Esophagus squamous epithelium (tissue), 5 donors: ENCODE measurements at places on chromosomes 1 and 21.

GRCh38 chr1:86648255-86648654, 56.1 kb upstream of the SH3GLB1 start:
- no peaks in the 10 kb centered on the region for H3K4me1 ChIP-seq
- no peaks in the 10 kb centered on the region for H3K27me3 ChIP-seq
- H3K27ac ChIP-seq: no peak overlapping the region

DNA sequence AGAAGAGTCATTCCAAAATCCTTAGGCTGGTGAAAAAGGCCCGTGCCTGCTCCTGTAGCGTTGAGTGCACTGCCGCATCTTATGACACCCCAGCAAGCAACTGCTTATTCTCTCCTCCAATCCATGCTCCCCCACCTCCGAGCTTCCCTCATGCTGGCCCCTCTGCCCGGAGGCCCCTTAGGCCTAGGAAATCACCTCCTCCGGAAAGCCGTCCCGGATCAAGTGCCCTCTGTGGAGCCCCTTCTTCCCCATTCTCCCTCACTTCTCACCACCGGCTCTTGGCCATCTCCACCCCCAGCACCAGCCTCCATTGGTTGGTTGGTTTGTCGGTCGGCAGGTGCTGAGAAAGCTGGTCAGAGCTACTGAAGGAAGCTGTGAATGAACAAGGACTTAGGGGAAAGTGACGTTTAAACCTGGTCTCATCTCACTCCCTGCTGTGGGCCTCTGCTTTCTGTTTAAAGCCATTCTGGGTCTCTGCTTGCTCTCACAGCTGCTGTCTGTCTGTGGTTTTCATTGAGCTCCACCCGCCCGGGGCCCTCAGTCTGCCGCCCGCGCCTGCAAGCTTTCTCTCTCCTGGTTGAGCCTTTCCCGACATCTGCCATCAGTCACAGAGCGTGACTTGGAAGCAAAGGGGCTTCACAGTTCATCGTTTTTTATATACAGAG, 122.2 kb downstream of the KCNN3 start:
- peaks cover 56% of the 10 kb centered on the region for H3K27me3 ChIP-seq
- H3K4me3 ChIP-seq: no peak overlapping the region
- peaks cover 4% of the 10 kb centered on the region for H3K4me1 ChIP-seq
- H3K36me3 ChIP-seq: no peaks in the 10 kb centered on the region

- H3K27ac ChIP-seq: no peak overlapping the region
- no peaks in the 10 kb centered on the region for H3K27me3 ChIP-seq
- no peak for DNase-seq
- no peaks in the 10 kb centered on the region for H3K36me3 ChIP-seq
- H3K4me1 ChIP-seq: no peaks in the 10 kb centered on the region
Observed at GRCh38 chr1:62209931-62210595, 15.4 kb downstream of the L1TD1 start.

GRCh38 chr1:46611691-46612221, 4.9 kb downstream of the MOB3C start:
- H3K27me3 ChIP-seq: no peaks in the 10 kb centered on the region
- H3K4me1 ChIP-seq: peaks cover 50% of the 10 kb centered on the region
- peak overlapping the region; percentile 98 for H3K27ac ChIP-seq
- H3K36me3 ChIP-seq: peaks cover 15% of the 10 kb centered on the region

GRCh38 chr1:6352138-6352563, 41.4 kb downstream of the ACOT7 start:
- H3K4me1 ChIP-seq: peaks cover 52% of the 10 kb centered on the region
- no peak overlapping the region for H3K27ac ChIP-seq
- DNase-seq: no peak
- H3K4me3 ChIP-seq: no peak overlapping the region
- no peaks in the 10 kb centered on the region for H3K36me3 ChIP-seq

- H3K27ac ChIP-seq: no peak overlapping the region
- H3K4me3 ChIP-seq: no peak overlapping the region
- DNase-seq: no peak
Observed at GRCh38 chr1:68151690-68152089, 80.6 kb downstream of the WLS start.

DNA sequence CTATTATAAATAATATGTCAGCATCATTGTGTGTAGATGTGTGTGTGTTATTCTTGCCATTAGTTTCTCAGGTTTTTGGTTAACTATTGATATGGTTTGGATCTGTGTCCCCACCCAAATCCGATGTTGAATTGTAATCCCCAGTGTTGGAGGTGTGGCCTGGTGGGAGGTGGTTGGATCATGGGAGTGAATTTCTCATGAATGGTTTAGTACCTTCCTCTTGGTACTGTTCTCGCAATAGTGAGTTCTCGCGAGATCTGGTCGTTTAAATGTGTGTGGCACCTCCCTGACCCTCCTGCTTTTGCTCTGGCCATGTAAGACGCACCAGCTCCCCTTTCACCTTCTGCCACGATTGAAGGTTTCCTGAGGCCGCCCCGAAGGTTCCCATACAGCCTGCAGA, 9.6 kb upstream of the POFUT2 start:
- no peaks in the 10 kb centered on the region for H3K27me3 ChIP-seq
- no peak overlapping the region for H3K27ac ChIP-seq
- H3K4me1 ChIP-seq: peaks cover 69% of the 10 kb centered on the region
- no peaks in the 10 kb centered on the region for H3K36me3 ChIP-seq
- no peak for DNase-seq

DNA sequence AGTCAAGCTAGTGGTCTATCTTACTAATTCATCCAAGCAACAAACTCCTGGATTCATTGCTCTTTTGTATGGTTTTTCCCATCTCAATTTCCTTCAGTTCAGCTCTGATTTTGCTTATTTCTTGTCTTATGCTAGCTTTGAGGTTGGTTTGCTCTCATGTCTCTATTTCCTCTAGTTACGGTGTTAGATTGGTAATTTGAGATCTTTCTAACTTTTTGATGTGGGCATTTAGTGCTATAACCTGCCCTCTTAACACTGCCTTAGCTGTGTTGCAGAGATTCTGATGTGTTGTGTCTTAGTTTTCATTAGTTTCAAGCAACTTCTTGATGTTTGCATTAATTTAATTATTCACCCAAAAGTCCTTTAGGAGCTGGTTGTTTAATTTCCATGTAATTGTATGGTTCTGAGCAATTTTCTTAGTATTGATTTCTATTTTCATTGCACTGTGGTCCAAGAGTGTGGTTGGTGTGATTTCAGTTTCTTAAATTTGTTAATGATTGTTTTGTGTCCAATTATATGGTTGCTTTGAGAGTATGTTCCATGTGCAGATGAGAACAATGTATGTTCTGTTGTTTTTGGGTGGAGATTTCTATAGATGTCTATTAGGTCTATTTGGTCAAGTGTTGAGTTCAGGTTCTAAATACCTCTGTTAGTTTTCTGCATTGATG, 154.6 kb downstream of the PLPPR5 start:
- H3K4me3 ChIP-seq: no peak overlapping the region
- H3K27me3 ChIP-seq: no peaks in the 10 kb centered on the region
- H3K4me1 ChIP-seq: no peaks in the 10 kb centered on the region
- DNase-seq: no peak

GRCh38 chr1:109529881-109530456, 9.7 kb upstream of the GPR61 start:
- no peaks in the 10 kb centered on the region for H3K36me3 ChIP-seq
- H3K27me3 ChIP-seq: no peaks in the 10 kb centered on the region
- H3K4me3 ChIP-seq: no peak overlapping the region
- H3K27ac ChIP-seq: no peak overlapping the region
- DNase-seq: no peak

GRCh38 chr1:3420218-3420951, 34.1 kb upstream of the ARHGEF16 start:
- peaks cover 20% of the 10 kb centered on the region for H3K4me1 ChIP-seq
- no peaks in the 10 kb centered on the region for H3K36me3 ChIP-seq
- DNase-seq: no peak
- no peaks in the 10 kb centered on the region for H3K27me3 ChIP-seq
- H3K27ac ChIP-seq: no peak overlapping the region
- no peak overlapping the region for H3K4me3 ChIP-seq

GRCh38 chr1:37424523-37424922, 49.9 kb upstream of the ZC3H12A start:
- peaks cover 55% of the 10 kb centered on the region for H3K27me3 ChIP-seq
- no peaks in the 10 kb centered on the region for H3K4me1 ChIP-seq
- no peak overlapping the region for H3K27ac ChIP-seq
- H3K4me3 ChIP-seq: no peak overlapping the region
- no peaks in the 10 kb centered on the region for H3K36me3 ChIP-seq
- no peak for DNase-seq

DNA sequence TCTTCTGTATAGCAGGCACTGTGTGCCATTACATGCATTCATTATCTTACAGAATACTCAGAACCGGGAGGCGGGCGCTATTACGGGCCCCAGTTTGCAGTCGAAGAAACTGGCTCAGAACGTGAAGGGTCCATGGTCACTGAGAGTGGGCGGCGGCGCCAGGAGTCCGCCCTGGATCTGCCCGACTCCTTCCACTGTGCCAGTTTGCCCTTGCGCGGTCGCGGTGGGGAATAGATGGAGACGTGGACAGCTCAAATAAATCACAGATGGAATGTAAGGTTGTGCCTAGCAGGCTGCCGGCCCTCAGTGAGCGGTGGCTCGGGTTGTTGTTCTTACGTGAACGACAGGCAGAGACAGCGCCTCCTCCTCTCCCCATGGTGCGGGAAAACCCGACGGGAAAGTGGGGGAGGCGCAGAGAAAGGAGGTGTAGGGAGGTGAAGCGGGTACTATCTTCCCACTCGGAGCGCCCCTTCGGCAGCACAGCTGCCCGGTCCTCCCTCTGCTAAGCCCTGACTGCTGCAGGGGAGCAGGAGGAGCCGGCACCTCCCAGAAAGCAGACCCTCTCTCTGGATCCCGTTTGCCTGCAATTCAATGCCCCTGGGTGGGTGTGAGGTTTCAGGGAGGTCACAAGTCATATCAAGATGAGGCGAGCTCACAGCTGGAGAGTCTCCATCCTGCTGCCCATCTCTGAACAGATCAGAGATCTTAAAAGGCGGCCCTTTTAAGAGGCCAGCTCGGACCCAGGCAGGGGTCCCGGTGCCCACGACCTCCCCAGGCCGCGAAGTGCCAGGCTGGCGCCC, 1.1 kb downstream of the COL9A2 start:
- H3K4me3 ChIP-seq: peak overlapping the region; percentile 22
- no peak overlapping the region for H3K27ac ChIP-seq
- DNase-seq: no peak
- H3K4me1 ChIP-seq: peaks cover 18% of the 10 kb centered on the region

DNA sequence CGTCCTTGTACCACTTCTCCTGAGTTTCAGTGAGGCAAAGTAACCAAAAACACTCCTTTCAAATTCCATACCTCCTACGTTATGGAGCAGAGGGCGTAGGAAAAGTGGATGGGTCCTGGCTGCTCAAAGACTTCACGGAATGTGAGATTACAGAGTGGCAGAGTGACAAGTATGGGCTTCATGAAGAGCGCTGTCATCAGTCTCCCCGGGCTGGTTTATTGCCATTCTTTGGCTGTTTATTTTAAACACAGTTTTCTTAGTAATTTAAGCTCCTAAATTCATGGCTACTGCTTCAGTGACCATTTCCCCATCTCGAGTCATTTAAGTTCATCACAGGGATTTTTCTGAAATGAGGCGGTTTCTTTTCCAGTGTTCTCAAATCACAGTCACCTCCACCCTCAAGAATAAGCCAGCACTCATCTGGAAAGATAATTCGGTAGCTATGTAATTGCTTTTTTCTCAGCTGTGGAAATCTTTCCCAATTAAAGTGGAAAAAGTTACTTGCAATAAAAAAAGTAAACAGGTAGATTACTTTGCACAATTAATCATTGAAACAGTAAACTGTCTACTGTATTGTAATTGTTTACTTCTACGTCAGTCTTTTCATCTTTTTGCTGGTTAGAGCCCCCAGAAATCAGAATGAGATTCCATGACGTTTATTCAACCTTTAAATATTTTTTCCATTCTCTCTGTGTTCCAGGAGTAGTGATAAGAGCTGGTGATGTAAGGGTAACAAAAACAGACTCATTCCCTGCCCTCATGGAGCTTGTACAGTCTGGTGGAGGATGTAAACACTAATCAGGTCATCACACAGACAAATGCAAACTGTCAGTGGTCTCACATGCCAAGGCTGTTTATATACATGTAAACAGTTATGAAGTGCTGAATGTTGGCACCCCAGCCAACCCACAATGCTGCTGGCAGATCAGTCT, 3.0 kb upstream of the SMYD2 start:
- DNase-seq: no peak
- no peaks in the 10 kb centered on the region for H3K27me3 ChIP-seq
- H3K4me3 ChIP-seq: no peak overlapping the region
- H3K4me1 ChIP-seq: peaks cover 26% of the 10 kb centered on the region

GRCh38 chr1:219088778-219089557, 84.7 kb upstream of the LYPLAL1 start:
- H3K4me3 ChIP-seq: no peak overlapping the region
- H3K27me3 ChIP-seq: no peaks in the 10 kb centered on the region

DNA sequence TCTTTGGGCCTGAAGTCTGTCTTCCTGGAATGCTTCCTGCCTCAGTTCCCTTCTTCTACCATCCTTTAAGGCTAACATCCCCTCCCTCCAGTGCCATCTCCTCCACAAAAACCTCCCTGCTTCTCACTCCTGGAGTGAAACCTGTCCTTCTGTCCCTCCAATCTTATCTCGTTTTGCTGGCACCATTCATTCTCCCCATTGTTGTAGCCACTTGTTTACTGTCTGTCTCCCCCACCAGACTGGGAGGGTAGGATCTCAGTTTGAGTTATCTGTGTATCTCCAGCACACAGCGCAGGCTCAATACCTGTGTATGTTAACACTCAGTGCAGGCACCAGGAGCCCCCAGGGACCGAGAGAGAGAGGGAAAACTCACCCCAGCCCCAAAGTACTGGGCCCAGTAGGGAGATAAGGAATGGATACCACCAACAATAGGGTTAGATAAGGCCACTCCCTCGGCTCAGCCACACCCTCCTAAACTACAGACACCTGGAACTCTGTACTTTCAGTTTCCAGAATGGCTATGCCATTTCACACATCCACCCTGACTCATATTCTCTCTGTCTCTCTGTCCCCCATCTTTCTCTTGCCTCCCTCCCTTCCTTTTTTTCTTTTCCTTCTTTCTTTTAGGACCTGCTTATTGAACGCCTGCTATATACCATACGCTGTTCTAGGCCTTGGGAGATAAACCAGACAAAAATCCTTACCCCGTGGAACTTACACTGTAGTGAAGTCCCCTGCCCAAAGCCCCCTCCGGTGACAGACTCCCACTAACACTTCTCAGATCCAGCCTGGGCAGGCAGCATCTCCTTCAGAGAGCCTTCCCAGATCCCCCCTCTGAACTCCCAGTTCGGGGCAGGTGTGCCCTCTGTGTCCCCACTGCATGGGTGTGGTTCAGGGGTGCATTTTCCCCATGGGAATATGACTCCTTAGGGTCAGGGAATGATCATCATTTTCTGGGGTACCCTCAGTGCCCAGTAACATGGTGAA, 3.3 kb upstream of the SSBP3 start:
- H3K4me3 ChIP-seq: no peak overlapping the region
- DNase-seq: no peak
- peak overlapping the region; percentile 95 for H3K27ac ChIP-seq
- H3K36me3 ChIP-seq: no peaks in the 10 kb centered on the region
- no peaks in the 10 kb centered on the region for H3K27me3 ChIP-seq
- peaks cover 26% of the 10 kb centered on the region for H3K4me1 ChIP-seq
